ENCODE measurements at places on chromosomes 16 and 17. TPM values are rescaled to one million over a fixed set of nuclear protein-coding genes. Genes with fewer than 3 reads are reported as not detected.
A peak's percentile ranks its signal among the peaks of the same experiment; 100 is the strongest.

GRCh38 chr17:69506489-69506888, 92.0 kb downstream of the MAP2K6 start:
- DNase-seq, result no peak

- DNase-seq, result peak; percentile 61
Measured at GRCh38 chr17:48586355-48587258, 3.4 kb downstream of the HOXB3 start.

DNA sequence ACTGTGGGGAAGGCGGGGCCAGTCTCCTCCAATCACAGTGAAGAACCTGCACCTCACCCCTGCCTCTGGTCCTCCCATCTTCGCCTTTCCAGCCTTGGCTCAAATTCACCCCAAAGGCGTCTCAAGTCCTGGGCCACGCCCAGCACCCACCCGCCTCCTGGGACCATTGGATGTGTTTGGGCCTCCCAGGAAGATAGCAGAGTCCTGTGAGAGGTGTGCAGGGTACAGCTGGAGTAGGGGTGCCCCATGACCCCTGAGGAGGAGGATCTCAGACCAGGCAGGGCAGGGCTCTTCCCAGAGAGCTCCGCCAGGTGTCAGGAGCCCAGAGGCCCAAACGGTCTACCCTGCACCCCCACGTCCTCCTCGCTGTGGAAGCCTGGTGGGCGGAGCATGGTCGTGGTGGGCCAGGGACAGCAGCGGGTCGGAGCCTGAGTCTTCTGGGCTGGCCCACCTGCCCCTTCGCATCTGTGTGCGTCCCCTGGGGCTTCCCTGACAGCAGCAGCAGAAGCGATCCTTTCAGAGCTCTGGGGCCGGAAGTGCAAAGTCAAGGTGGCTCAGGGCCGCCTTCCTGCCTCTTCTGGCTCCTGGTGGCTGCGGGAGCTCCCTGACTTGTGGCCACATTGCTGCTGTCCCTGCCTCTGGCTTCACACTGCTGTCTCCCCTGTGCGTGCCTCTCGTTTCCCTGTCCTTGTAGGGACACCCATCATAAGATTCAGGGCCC, 34.9 kb upstream of the ZNF469 start:
- peak; percentile 29 for DNase-seq

DNA sequence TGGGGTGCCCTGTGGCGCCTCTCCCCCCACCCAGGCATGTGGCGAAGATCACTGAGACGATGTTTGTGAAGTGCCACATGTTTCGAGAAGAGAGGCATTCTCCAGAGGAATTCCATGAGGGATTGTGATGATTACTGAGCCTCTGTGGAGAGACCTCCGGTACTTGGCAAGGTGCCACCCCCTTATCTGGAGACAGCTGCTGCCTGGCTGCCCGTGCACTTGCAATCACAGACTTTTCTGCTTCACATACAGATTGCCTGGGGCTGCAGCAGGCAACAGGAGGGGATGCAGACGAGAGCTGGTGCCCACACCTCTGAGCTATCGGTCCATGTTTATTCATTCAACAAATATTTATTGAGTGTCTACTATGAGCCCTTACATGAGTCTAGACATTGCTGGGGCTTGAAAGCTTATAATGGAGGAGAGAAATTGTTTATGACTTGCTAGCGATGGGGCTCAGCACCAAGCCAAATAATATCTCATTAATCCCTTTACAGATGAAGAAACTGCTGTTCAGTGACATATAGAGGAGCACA, 317.2 kb upstream of the ZFHX3 start:
- DNase-seq, result no peak

DNA sequence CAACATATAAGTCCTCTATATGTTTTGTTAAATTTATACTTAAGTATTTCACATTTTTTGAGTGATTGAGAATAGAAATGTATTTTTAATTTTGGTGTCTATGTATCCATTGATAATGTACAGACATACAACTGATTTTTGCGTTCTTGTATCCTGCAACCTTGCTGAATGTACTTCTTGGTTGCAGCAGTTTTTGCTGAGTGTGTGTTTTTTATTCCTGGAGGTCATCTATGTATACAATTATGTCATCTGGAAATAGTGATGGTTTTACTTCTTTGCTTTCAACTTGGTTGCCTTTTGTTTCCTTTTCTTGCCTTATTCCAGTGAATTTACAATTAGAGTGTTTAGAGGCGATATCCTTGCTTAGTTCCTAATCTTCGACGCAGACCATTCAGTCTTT, 67.5 kb upstream of the NETO2 start:
- DNase-seq, result no peak

GRCh38 chr16:82055117-82055516, 20.1 kb downstream of the HSD17B2 start:
- no peak for DNase-seq

DNA sequence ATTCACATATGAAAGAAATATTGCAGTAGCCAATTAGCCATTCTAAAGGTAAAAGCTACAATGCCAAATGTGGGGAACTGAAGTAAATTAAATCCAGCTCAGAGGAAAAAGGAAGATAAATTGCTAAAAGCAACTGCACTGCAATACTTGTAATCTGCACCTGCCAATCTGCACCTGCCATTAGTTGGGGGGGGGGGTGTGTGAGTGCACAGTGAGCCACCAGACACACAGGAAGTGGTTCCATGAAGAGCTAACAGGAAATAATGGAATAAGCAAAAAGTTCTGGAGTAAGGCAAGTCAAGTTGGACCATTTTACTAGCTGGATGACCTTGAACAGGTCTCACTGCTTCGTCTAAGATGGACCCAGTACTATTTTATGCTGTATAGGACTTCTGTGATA, 191.8 kb downstream of the PARN start:
- no peak for DNase-seq

- no peak for DNase-seq
Measured at GRCh38 chr17:9725575-9725974, 65.8 kb downstream of the DHRS7C start.

CISD3 gene
- 55.0 TPM for total RNA-seq

ERBB2 gene
- 272 TPM for total RNA-seq

LRRC75A gene
- total RNA-seq, result 48.7 TPM

KLHL10 gene
- not detected for total RNA-seq
